NCI-H1092 treated with DMSO at 0.1 percent for 48 hours (cell line): ENCODE measurements at places on chromosomes 6 and 20.

DNA sequence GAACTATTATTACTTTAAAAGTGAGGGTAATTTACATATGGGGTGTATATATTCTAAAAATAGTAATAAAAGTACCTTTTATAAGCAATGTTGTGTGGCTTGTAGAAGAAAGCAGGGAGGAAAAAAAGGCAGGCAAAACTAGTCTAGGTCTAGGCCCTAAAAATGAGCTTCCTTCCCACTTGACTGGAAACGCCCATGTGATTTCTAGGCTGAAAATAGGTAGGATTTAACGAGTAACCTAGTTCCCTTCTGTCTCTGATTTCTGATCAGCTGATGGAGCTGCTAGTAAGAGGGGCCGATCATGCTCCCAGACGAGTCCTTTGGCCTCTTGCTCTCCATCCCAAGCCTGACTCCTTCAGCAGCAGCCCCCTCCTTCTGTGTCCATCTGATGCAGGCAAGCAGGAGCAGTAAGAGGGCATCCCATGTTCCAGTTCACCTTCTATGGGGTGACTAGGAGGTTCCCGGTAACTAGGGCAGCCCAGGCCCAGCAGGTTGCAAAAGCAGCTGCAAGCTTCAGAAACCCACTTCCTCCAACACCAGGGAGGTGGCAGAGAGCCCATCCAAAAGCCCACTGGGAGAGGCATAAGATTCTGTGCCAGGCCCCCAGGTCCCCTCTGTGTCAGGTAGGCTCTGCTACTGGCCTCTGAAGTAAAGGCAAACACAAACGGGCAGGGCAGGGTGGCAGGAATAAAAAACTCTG, 24.4 kb downstream of the TBC1D20 start:
- DNase-seq, result no peak

- DNase-seq, result no peak
These were observed 2.9 kb upstream of the SSTR4 start for GRCh38 chr20:23032056-23032749.

- no peak for DNase-seq
These were observed 40.7 kb downstream of the SRC start for GRCh38 chr20:37386505-37387251.

- no peak for DNase-seq
These were observed 2.7 kb downstream of the CST9L start for GRCh38 chr20:23565503-23566045.
